ENCODE measurements at places on chromosomes 2 and 18. TPM values are rescaled to one million over a fixed set of nuclear protein-coding genes. Genes with fewer than 3 reads are reported as not detected.
A peak's percentile ranks its signal among the peaks of the same experiment; 100 is the strongest.

- no peaks in the 10 kb centered on the region for H3K4me1 ChIP-seq
- H3K27me3 ChIP-seq = no peaks in the 10 kb centered on the region
- peak; percentile 84 for DNase-seq
Measured at GRCh38 chr2:100984892-100985307, 17.2 kb upstream of the RPL31 start.

GRCh38 chr2:8193686-8194615 lies 487.9 kb upstream of the ID2 start:
- H3K4me1 ChIP-seq = no peaks in the 10 kb centered on the region
- no peaks in the 10 kb centered on the region for H3K27me3 ChIP-seq
- no peak overlapping the region for H3K27ac ChIP-seq
- H3K36me3 ChIP-seq = no peaks in the 10 kb centered on the region
- DNase-seq = no peak

BOLL gene
- total RNA-seq = not detected

BCL2 gene
- 60.5 TPM for total RNA-seq

DNA sequence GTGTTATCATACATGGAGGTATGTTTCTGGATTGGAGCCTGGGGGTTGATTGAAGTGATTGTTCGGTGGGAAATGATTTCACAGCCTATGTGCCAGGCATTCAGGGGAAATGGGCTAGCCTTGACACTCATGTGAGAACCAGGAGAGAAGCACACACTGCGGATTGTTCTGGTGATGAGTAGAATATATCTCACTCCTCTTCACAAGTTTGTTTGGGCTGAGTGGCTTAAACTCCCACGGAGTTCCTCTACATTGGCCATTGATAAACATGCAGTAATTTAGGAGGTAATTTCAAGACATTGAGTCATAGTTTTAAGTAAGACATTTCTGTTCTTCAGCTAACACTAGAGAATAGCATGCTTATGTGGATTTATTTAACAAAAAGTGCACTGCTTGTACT lies 498.9 kb upstream of the NETO1 start:
- H3K27ac ChIP-seq = no peak overlapping the region
- DNase-seq = no peak
- H3K27me3 ChIP-seq = no peaks in the 10 kb centered on the region
- no peak overlapping the region for H3K4me3 ChIP-seq
- H3K4me1 ChIP-seq = no peaks in the 10 kb centered on the region
- no peaks in the 10 kb centered on the region for H3K36me3 ChIP-seq

DNA sequence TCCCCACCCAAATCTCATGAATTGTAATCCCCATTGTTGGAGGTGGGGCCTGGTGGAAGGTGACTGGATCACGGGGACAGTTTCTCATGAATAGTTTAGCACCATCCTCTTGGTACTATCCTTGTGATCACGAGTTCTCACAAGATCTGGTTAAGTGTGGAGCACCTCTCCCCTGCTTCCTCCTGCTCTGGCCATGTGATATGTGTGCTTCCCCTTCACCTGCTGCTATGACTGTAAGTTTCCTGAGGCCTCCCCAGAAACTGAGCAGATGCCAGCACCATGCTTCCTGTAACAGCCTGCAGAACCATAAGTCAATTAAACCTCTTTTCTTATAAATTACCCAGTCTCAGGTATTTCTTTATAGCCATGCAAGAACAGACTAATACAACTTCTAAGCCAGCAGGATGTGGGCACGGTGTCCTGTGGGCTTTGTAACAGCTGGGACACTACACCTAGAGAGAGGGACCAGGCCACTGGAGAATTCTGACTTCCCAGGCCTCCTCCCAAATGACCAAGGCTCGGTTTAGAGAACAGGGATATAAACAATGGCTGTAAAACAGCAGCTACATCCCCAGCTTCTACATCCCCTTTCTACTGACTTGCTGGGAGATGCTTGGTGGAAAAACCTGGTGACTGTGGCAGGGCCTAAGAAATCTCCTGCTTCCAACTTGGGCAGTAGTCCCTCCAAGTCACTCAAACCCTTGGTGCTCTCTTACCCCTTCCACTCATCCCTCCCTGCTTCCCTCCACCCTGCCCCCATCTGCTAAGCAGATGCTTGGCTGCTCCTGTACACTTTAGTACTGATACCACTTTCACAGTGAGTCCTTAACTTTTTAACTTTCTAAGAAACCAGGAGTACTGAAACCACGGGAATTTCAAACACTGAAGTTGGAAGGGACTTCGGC lies 10.3 kb downstream of the STAT1 start:
- H3K4me1 ChIP-seq = peaks cover 49% of the 10 kb centered on the region
- H3K27ac ChIP-seq = no peak overlapping the region
- no peak overlapping the region for H3K4me3 ChIP-seq
- no peaks in the 10 kb centered on the region for H3K27me3 ChIP-seq

DNA sequence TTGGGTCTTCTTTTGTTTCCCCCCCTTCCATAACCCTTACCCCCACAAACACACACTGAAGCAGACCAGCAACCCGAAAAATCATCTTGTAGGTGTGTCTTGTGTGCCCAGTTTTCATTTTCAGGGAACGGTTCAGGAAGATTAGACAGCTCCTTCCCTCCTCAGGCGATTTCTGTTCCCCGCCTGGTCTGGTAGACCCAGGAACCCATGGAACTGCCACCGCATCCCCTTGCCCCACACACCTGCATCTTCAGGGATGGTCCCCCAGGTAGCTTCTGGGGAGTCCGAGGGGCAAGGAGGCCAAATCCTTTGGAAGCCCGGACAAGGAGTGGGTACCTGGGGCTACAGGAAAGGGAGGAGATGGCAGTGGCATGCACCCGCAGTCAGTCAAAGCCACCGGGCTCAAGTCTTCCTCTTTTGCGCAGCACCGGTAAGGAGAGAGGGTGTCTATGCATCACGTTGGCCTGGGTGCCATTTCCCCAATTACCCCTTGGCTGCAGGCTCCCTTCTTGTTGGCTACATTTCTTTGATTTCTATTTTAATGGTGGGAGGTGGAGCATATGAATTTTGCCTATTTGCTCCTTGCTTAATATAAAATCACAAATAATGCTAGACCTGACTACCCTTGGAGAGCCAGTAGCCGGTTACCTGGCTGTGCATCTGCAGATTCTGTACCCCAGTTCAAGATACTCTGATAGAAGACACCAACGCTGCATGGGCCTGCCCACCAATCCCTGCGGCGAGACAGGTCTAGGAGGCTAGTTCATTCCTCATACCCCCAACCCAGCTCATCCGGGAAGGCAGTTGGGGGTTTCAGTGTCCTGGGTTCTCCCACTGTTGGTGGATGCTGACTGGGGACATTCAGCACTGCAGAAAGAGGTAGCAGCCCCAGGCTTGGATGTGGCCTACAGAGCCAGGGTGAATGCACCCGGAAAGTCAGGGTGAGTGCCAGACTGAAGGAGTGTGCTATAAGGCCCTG lies 30.0 kb upstream of the ATP6V1B1 start:
- DNase-seq = no peak
- H3K4me3 ChIP-seq = no peak overlapping the region
- H3K36me3 ChIP-seq = no peaks in the 10 kb centered on the region

KCNK3 gene
- not detected for total RNA-seq

DNA sequence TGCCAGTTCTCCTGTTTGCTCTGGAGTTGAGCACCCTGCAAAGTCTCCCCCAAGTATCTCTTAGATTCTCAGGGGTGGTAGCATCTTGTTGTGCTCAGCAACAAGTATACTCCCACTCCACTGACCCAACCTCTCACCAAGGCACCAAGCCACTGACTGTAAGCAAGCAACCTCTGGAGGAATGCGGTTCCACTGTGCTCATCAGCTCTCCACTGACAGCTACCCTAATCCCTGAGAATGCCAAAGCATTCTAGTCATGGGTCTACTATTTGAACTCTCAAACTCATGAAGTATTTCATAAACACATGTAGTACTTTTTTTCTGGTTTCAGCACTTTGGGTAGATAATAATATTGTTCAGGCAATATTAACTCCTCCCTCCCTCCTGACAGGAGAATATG lies 170.0 kb downstream of the EPHA4 start:
- no peaks in the 10 kb centered on the region for H3K4me1 ChIP-seq
- no peaks in the 10 kb centered on the region for H3K36me3 ChIP-seq
- H3K27me3 ChIP-seq = no peaks in the 10 kb centered on the region

DNA sequence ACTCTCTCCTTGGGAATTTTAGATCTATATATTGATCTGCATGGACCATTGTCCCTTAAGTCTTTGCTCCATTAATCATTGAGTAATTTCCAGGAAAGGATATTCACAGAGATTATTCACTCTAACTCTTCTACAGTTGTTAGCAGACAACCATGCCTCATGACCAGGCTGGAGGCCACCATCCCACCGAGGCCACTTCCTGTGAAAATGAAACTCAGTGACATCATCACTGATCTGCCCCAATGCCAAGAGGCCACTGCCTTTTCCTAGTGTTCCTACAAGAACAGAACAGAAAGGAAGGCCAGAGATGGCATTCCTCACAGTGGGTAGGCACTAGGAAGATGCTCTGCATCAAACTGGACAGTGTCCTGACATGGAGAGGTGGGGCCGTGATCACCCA lies 161.3 kb downstream of the DTNA start:
- no peaks in the 10 kb centered on the region for H3K4me1 ChIP-seq
- no peak overlapping the region for H3K4me3 ChIP-seq
- DNase-seq = no peak
- no peaks in the 10 kb centered on the region for H3K36me3 ChIP-seq

DNA sequence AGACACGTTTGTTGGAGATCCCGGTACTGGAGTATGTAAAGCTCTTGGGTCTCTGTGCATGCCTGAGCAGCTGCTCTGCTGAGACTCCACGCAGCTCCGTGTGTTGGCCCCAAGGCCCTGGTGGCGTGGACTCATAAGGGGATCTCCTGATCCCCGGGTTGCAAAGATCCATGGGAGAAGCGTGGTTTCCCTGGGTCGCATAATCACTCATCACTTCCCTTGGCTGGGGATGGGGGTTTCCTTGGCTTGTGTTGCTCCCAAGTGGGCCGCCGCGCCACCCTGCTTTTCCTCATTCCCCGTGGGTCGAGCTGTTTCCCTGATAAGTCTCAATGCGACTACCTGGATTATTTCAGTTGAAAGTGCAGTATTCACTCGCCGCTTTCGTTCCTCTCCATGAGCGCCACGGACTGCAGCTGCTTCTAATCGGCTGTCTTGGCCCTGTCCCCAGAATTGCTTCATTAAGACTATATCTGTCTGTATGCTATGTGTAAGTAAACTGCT lies 76.0 kb downstream of the EPC2 start:
- no peak overlapping the region for H3K4me3 ChIP-seq
- no peaks in the 10 kb centered on the region for H3K36me3 ChIP-seq
- no peaks in the 10 kb centered on the region for H3K27me3 ChIP-seq
- H3K4me1 ChIP-seq = peaks cover 26% of the 10 kb centered on the region

- no peaks in the 10 kb centered on the region for H3K4me1 ChIP-seq
- DNase-seq = no peak
- H3K36me3 ChIP-seq = no peaks in the 10 kb centered on the region
- no peaks in the 10 kb centered on the region for H3K27me3 ChIP-seq
- no peak overlapping the region for H3K27ac ChIP-seq
Measured at GRCh38 chr2:179022685-179023084, 27.3 kb downstream of the CCDC141 start.

GRCh38 chr18:71503222-71503621 lies 1040.9 kb downstream of the CBLN2 start:
- DNase-seq = no peak
- H3K36me3 ChIP-seq = no peaks in the 10 kb centered on the region
- no peaks in the 10 kb centered on the region for H3K27me3 ChIP-seq
- no peak overlapping the region for H3K27ac ChIP-seq
- no peaks in the 10 kb centered on the region for H3K4me1 ChIP-seq
- no peak overlapping the region for H3K4me3 ChIP-seq

- H3K27ac ChIP-seq = no peak overlapping the region
- H3K4me3 ChIP-seq = no peak overlapping the region
- no peaks in the 10 kb centered on the region for H3K4me1 ChIP-seq
- no peaks in the 10 kb centered on the region for H3K36me3 ChIP-seq
Measured at GRCh38 chr18:60649107-60649506, 276.5 kb upstream of the MC4R start.

GPBAR1 gene
- total RNA-seq = 0.51 TPM

All from CD8-positive, alpha-beta memory T cell (primary cell).